ENCODE measurements at places on chromosomes 5 and 9.

DNA sequence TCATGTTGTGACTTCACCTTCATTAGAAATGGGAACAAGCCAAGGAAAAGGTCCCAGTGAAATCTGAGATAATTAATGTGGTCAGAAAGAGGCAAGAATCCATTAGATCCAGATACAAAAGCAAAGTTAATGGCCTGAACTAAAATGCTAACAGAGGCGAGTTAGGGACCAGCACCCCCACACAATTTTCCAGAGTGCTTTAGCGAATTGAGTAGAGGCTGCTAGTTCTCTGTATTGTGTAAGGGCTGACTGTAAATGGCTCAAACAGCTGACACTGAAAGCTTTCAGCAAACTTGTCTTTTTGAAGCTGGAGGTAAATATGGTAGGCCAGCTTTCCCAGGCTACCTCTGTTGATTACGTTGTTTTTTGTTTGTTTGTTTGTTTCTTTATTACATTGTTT, 75.5 kb downstream of the CSNK1A1 start:
- DNase-seq = no peak

- no peak for DNase-seq
These were observed 30.5 kb downstream of the RXRA start for GRCh38 chr9:134356496-134357470.

- no peak for DNase-seq
These were observed 92.3 kb upstream of the FANCC start for GRCh38 chr9:95409650-95410426.

GRCh38 chr5:34586117-34586885, 69.8 kb upstream of the RAI14 start:
- DNase-seq = no peak

DNA sequence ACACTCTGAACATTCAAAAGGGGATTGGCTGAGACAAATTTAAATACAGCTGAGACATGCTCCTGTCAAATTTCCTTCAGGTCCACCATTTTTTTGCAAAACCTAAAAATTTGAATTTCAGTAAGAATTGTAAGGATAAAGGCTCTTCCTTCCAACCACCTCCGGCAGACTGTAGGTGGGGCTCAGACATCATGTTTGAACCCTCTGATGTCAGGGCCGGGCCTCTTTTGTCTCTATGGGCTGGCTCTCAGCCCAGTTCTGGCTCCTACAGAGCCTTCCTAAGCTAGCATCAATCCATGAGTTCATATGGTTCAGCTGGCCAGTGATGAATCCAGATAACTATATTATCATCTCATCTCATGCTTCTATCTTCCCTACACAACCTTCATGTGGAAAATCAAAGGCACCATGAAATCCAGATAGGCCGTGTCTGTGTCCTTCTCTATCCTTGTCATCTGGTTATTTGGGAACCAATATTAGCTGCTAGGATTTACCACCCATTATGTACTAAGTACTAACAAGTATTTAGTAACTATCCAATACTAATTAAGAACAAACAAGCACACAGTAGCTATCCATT, 44.2 kb downstream of the NIPSNAP3B start:
- DNase-seq = no peak

DNA sequence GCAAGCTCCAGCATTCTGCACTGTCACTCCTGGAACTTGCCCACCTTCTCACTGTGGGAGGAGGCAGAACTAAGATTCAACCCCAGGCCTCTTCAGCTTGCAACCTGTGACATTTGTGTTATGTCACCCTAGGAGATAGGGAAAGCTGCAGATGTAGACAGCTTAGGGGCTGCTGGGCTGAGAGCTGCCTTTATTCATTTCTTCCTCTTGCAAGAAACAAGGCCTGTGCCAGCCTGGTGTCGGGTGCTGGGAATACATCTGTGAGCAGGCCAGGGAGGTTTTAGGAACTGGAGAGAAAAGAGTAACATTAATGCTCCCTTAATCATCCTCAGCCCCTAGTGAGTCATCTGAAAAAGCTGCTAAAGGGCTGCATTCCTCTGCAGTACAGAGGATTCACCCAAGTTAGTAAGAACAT, 101.8 kb downstream of the FGF18 start:
- no peak for DNase-seq

DNA sequence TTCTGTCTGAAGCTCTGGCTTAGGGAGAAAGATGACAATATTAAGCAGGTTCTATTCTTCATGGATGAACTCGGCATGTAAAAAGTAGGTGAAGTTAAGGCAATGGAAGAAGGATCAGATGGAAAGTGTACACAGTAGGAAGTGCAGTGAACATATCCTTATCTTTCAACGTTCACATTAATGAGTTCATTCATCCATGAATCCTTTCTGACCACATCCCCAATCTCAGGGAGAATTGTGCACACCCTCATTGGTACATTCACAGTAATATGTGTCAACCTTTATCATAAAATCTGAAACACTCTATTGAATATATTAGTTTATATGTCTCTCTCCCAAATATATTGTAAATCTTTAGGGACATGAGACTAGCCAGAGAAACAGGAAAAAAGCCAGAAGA, 5.5 kb downstream of the GIN1 start:
- DNase-seq = no peak

DNA sequence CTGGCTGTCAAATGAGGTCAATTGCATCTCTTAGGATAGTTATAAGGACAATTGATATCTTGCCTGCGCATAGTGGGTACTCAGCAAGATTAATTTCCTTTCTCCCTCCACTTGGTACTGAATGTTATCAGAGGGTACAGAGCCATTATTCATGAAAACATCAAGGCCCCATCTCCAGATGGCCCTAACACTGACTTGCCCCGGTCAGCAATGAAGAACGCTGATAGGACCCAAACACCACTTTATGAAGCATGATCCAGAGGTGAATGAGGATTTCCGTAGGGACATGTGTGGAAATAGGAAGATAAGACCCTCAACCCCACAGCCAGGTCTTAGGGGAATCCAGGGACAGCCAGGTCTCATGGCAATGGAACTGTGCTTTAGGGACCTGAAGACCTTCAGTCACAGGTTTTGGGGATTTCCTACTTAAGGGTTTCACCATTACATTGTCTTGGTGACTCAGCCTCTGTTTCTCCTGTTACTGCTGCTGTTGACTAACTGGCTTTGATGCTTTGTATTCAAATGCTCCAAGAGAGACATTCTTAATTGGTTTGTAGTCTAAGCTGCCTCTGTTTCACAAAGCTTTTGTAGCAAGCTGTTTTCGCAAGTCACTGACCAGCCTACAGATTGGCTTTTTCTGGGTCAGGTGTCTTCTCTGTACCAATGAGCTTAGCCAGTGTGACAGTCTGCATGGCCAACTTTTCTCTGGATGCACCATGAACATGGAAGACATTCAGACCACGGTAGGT, 35.3 kb upstream of the IQGAP2 start:
- peak; percentile 14 for DNase-seq

DNA sequence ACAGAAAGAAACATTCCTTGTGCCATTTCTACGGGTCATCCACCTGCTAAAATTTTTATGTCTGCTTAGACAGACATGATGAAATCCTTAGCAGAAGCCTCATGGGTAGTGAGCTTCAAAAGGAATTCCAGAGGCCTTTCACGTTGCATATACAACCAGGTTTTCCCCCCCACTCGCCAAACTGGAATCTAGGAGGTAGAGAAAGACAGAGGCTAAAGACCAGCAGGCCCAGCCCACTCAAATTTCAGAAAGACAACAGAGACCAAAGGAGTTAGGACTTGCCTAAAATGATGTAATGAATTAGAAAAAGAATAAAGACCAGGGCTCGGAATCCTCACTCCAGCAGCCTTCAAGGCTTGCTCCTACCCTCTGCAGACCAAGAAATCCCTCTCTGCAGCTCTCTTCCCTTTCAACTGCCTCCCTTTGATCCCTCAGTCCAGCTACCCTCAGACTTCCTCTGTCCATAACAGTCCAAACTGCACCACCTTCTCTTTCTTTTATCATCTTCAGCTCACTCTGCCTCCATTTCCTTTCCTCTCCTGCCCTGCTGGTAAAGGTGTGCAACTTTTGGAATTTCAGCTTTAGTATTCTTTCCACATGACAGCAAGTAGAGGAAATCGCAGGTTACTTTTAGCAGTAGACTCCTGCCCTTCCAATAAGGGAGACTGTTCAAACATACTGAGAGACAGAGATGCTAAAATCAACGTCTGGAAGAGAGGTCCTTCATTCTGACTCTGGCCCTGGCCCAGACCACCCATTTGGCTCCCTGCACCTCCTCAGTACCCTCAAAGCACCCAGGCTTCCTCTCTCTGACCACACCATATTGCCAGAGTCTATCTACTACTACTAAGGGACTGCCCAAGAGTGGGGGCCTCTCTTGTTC, 8.9 kb downstream of the B4GALT1 start:
- no peak for DNase-seq

DNA sequence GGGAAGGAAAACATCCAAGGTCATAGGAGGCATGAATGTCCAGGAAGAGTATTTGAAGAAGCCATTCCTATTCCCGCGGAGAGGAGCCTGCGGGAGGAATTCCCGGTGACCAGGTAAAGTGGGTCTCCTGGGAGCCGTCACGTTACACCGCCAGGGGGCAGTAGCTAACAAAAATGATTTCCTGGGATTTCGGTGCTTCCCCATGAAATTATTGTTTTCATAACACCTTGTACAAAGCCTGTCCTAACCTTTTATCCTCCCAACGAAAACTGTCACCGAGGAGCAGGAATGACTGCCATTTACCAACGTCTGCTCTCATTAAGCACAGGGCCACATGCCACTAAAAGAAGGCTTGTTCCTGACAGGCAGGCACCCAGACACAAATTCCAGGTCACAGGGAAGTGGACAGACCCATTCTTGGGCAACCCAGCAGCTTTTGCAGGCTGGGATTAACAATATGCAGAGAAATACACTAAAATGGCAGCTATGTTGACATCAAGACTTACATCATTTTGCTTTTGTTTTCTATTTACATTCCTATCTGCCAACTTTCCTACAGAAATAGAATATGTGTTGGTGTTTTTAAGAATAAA, 41.2 kb upstream of the CTSL start:
- DNase-seq = no peak

- no peak for DNase-seq
These were observed 64.8 kb downstream of the COL27A1 start for GRCh38 chr9:114220061-114220541.

DNA sequence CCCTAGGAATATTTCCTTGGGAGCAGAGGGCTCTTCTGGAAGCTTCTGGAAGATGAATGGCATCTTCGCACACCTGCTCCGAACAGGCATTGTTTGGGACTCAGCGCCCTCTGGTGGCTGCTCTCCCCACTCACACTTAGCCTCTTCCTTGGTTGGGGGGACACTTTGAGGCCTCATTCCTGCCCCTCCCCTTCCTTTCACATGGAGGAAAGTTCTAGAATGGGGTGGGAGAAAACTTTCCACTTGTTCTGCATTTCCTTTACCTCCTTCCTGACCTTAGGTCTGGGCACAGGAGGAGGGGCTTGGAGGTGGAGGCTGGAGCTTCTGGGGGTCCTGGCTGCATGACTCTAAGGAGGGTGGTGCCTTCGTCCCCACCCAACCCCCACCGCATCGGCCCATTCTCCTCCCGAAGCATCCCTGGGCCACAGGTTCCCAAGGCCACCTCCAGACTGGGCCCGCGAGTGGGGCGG, 19.3 kb upstream of the SMIM32 start:
- peak; percentile 28 for DNase-seq

DNA sequence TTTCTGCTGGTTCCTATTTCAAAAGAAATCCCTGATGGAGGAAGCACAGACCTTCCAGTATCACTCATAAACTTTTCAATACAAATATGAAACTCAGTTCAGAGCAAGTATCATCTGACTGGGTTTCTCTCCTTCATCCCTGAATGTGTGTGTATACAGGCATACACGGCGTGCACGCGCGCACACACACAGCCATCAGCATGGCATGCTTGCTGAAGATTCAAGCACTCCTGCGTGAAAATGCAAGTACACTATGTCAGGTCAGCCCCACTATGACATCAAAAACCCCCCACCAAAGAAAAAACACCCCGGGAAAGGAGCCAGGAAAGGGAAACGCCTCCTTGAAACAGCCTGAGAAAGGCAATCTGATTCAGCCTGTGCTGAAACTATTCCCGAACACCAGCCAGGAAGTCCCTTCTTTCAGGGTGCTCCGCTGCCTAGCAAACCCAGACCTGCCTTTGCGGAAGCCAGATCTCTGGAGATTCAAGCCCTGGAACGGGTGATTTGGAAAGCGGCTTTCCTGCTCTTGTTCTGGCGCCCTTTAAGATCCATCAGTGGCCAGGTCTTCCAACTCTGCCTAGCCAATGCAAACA, 831 bp downstream of the KLHL3 start:
- DNase-seq = peak; percentile 20

GRCh38 chr9:134381671-134382516, 55.6 kb downstream of the RXRA start:
- peak; percentile 57 for DNase-seq

- no peak for DNase-seq
These were observed 67.4 kb downstream of the ROR2 start for GRCh38 chr9:91882627-91883026.

DNA sequence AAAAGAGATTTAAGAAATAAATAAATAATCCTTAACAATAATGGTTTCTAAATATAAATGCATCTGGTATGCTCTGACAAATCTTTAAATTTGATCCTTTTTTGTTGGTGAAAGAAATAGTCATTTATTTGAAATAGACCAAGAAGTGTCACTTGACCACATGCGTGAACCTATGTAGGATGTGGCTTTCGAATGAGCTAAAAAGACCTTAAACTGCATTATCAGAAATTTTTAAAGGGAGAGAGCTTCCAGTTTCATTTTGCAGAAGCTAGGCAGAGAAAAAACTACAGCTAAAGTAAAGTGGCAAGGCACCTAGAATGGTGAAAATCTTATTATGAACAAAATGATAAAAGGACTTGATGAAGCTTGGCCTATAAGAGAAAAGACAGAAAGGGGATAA, 309.2 kb upstream of the EFNA5 start:
- no peak for DNase-seq

GRCh38 chr9:133268335-133269056, 6.5 kb downstream of the ABO start:
- DNase-seq = no peak

DNA sequence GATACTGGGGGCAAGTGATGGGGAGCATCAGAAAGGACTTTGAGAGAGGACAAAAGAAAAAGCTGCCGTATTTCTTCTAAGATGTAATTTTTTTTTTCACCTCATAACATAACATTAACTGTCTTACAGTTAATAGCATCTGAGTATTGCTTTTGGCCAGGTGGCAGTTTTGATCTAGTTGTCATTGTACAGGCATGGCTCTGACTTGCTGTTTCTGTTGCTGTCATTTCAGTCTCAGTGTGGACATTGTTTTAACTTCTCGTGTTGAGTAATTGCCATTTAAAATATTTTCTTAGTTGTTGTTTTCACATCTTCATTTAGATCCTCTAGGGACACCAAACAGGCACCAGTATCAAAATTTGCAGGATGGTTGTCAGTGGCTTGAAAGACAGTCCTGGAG, 12.4 kb downstream of the SMAD5 start:
- DNase-seq = no peak

GRCh38 chr5:177427211-177427822, 841 bp downstream of the GRK6 start:
- DNase-seq = no peak

DNA sequence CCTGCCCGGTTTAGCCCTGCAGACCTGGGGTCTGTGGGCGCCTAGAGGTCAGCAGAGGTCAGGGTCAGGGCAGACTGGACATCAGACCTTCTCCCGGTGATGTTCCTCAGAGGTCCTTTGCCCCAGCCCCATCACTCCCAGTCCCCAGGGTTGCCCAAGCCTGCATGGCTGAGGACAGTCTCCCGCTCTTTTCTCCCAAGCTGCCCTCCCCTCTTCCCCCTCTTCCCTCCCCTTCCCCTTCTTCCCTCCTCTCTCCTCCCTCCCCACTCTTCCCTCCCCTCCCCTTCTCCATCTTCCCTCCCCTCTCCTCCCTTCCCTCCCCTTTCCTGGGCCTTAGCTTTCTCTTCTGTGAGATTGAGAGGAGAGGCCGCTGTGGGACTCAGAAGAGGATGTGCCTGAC, 10.4 kb downstream of the LHX3 start:
- DNase-seq = no peak

- DNase-seq = no peak
These were observed 50.5 kb downstream of the RALGPS1 start for GRCh38 chr9:126965077-126965476.
